ENCODE measurements at places on chromosomes 3 and 15.

GRCh38 chr3:11545186-11545851 lies 98.4 kb downstream of the VGLL4 start:
- no peak for DNase-seq

GRCh38 chr15:60215225-60215963 lies 182.4 kb downstream of the ANXA2 start:
- DNase-seq = no peak

- DNase-seq = no peak
Measured at GRCh38 chr15:77798151-77798835, 165.6 kb upstream of the LINGO1 start.

DNA sequence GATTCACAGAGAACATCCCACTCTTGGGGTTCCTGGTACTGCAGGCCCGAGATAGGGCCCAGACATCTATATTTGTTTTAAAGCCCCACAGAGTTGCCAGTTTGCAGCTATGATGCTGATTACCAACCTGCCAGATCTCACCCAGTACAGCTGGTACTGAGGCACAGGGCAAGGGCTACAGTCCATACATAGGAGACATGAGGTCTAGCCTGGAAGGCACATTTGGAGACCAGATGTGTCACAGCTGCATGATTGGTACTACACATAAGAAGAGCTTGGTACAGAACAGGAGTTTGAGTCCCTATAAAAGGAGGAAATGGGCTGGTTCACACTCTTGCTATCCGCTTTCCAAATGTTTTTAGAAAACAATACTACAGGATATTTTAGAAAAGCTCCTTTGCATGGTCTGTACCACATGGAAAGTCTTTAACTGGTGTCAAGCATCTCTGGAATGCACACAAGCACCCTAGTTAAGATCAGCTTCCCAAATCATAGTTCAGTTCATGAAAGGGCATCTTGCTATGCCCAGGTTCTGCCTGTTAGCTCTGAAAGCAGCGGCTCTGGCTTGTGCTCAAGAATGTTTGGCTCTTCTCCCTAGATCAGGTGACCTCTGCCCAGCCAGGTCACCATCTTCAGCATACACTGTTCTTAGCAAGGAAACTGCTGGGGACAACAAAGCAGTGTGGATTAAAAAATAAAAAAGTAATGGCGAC lies 20.6 kb downstream of the MTMR14 start:
- no peak for DNase-seq

GRCh38 chr3:9064850-9065249 lies 101.6 kb upstream of the RAD18 start:
- DNase-seq = no peak

DNA sequence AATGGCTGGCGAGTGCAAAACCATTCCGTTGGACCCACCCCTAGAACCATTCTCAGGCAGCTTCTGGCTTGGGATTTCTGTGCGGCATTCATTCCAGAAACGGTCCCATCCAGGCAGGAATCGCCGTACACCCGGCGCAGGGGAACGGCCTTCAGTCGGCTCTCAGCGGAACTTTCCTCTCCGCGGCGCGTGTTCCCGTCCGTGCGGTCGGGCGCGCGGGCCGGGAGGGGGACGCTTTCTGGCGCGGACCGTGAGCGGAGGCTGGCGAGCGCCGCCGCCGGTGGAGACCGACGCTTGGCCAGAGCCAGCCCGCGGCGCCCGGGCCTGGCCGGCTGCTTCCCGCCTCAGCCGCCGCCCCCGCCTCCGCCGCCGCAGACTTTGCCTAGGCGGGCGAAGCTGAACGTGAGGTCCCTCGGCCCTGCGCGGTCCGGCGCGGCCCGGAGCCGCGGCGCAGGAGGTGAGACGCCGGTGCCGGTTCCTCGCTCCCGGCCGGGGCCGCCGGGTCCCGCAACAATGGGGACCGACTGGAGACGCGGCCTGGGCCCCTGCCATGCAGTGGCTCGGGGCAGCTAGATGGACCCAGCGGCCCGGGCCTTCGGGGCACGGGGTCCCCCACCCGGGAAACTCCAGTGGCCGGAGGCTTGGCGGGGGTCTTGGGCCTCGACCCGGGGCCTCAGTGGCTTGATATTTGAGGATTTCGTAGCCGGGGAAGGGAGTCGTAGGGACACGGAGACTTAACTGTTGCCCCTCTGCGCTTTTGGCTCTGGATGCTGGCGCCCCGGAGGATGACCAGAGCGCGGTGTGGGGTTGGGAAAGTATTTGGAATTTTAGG lies at the start of gene RAD54L2:
Gene RAD54L2, plus strand, starts transcription at position 261 of the 832 bp plus-strand sequence. CDS start 51,702 bp downstream, outside the sequence.
- peak; percentile 22 for DNase-seq

DNA sequence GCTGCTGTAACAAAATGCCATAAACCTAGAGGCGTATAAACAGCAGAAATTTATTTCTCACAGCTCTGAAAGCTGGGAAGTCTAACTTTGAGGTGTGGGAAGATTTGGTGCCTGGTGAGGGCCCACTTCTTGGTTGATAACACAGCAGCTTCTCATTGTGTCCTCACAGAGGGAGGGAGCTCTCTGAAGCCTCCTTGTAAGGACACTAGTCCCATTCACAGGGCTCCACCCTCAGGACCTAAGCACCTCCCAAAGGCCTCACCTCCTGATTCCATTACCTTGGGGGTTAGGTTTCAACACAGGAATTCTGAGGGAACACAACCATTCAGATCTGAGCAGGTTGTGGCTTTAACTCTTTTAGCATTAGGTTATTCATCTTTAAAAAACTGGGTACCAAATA lies 380.3 kb upstream of the ATP10A start:
- DNase-seq = no peak

DNA sequence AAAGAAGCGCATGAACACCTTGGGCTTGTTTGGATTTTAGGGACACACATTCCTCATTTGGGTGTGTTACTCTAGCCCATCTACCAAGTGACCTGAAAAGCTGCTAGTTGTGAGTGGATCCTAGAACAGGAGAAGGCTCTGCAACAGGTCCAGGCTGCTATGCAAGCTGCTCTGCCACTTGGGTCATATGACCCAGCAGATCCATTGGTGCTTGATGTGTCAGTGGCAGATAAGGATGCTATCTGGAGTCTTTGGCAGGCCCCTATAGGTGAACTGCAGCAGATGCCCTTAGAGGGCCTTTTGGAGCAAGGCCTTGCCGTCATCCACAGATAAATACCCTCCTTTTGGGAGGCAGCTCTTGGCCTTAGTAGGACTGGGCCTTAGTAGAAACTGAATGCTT lies 53.2 kb downstream of the PAQR5 start:
- no peak for DNase-seq

DNA sequence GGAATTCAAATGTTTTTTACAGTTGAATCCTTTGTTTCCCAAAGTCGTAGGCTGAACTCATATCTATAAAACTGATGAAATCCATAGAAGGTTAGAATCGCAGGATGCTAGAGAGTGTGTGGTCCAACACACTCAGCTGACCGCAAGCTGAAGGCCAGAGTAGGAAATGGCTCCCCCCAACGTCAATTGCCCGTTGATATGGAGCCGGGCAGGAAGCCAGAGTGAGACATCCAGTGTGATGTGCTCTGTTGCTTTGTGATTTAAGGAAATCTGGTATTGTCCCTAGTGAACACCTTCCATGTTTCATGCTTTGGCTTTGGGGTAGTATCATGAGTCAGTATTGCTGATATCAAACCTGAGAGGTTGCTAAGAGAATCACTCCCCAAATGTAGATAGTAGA lies 5.8 kb upstream of the MEX3B start:
- DNase-seq = no peak

DNA sequence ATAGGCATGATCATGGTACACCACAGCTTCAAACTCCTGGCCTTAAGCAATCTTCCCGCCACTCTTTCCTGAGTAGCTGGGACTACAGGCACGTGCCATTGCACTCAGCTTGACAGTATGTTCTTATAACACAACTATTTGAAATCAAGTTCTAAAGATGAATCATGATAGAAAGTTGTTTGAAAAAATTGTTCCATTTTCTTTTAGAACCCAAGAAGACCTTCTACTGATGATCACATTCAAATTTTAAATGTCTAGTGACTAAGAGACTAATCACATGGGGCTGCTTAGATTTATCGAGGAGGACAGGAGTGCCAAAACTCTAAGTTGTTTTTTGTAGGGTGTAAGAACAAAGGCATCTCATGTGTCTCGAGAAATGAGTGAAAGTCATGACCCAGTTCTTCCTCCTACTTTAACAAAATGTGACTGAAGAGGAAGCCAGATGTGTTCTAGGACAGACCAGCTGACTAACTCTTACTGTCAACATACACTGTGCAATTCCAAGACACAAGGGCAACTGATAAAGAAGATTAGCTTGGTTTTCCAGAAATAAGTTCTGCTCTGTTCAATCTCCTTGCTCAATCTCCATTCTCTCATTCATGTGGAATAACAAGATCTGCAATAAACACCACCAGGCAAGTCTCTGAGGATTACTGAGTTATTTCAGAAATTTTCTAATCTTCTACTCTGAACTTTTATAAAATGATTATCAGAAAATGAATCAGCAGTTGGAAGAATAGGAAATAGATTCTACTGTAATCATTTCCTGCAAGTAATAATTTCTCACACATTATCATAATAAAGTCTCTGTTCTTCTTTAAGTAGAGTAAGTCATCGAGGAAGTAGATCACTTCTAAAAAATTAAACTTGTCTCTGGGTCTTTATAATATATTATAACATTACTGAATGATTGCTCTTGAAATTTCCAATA lies 122.6 kb upstream of the CCNL1 start:
- DNase-seq = no peak

DNA sequence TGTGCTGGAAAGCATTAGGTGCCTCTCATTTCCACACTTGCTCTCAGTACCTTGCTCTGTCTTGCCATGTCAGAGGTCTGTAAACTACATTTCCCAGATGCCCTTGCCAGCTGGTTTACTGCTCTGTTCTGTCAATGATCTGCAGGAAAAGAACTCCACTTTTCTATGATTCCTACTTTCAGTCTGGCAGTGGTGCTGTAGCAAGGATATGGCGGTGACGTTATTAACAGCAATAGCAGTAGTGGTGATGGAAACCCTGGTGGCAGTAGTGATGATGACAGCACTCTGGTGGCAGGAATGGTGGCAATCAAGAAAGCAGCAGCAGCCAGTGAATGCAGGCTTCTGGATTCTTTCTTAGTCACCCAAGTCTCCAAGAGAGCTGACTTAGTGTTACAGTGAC lies 665.2 kb downstream of the DIPK2A start:
- DNase-seq = no peak

DNA sequence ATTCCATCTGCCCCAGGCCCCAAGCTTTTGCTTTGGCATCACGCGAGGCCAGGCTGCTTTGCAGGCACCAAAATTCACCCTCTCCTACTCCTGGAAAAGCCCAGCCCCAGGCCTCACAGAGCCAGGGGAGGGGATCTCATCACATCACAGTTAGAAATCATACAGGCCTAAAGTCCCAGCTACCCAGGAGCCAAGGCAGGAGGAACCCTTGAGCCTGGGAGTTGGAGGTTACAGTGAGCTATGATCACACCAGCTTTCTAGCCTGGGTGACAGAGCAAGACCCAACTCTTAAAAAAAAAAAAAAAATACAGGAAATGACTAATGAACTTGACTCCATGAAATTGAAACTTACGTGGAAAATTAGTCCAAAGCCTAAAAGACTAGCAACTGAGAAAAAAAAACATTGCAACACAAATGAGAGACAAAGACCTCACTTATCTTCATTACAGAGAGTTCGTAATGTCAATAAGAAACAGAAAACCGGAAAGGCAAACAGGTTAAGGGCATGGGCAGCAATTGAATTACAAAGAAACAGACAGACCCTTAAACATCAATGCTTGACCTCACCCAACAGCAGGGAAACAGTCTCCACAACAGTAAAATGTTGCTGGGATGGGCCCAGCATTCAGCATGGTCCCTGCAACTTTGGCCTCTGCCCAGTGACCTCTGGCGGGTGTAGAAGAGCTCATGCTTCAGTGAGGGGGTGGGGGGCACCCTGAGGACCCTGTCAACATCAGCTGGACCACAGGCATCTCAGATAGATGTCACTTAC lies 151.5 kb downstream of the LRRK1 start:
- no peak for DNase-seq

DNA sequence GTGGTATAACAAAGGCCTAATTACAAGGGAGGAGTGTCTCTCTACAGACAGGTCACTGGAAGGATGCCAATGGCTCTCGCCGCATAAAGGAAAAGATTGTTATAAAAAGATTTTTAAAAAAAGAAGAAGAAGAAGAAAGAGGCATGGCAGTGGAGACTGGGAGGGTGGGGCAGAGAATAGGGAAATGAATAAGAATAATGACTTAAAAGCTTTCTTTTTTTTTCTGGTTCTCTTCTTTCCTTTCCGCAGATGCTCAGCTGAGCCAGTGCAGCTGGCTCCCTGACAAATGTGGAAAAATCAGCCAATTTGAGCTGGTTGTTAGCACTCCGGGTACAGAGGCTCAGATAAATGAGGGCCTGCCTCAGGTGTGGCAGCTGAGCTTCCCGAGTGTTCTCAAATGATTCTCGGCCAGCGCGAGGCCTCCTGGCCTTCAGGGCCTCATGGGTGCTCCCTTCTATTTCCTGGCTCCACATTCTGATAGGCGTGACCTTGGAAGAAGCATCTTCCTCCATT lies 234.1 kb downstream of the RORA start:
- no peak for DNase-seq

- DNase-seq = no peak
Measured at GRCh38 chr15:62571072-62571471, 406.0 kb upstream of the C2CD4B start.

DNA sequence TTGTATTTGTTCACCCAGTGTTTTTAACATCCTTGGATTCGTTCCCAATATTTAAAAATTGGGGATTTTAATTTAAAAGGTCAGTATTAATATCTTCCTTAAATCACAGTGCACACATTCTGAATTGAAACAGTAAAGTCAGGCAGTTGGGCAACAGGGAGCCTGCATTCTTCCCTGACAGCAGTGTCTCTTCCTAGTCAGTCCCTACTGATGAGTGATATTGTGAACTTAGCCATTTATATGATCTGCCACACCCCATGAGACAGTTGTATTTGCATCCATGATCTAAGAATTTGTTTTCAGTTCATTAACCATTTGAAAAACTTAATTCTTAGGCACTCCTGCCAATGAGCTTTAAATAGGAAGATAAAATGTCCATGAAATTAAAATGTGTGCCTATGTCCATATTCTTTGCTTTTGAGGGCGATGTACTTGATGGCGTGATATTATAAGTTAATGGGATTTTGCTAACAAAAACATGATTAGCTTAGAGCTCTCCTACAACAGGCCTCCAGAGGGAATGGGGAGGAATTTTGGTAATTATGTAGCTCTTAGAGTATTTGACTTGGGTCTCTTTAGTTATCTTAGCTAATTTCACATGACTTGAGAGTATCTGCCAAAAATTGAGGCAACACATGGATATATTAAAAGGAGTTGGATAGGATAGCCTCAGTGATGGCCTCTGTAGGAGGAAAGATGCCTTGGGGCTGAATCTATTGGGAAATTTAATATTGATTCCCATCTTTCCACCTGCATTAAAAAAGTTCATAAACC lies 219.3 kb downstream of the PTPRG start:
- peak; percentile 46 for DNase-seq

GRCh38 chr3:44995142-44995770 lies 19.2 kb downstream of the EXOSC7 start:
- peak; percentile 6 for DNase-seq

- no peak for DNase-seq
Measured at GRCh38 chr15:98794748-98795147, 146.4 kb downstream of the IGF1R start.

GRCh38 chr15:58918239-58918638 lies 15.2 kb downstream of the SLTM start:
- DNase-seq = no peak

Data from NCI-H446 treated with DMSO at 0.1 percent for 48 hours (cell line).